ENCODE measurements at places on chromosomes 4 and X.

DNA sequence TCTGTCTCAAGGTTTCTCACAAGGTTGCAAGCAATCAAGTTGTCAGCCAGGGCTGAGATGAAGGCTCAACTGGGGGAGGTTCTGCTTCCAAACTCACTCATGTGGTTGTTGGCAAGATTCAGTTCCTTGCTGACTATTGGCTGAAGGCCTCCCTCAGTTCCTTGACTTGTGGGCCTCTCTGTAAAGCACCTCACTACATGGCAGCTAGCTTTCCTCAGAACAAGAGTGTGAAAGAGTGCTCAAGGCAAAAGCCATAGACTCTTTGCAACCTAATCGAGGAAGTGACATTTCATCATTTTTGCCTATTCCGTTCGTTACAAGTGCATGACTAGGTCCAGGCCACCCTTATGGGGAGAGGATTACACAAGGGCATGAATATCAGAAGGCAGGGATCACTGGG is 52.0 kb downstream of the CXorf58 start:
- no peak for DNase-seq

DNA sequence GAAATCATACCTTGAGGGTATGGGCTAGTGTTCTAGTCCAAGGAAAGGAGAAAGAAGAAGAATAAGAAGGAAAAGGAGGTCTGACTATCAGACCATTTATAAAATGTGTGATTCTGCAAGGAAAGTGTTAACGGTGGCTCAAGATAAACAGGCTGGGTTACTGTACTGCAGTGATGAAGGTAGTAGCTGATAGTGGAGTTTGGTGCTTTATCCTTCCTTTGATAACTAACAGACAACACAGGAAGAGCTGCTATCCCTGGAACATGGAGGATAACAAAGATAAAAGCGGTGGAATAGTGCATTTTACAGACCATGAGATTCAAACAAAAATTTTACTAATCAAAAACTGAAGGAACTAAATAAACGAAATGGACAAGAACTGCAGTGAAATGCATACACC is 2.6 kb downstream of the UNC5C start:
- no peak for DNase-seq

- DNase-seq: no peak
These were observed 614.4 kb upstream of the INTU start for GRCh38 chr4:127018381-127018780.

DNA sequence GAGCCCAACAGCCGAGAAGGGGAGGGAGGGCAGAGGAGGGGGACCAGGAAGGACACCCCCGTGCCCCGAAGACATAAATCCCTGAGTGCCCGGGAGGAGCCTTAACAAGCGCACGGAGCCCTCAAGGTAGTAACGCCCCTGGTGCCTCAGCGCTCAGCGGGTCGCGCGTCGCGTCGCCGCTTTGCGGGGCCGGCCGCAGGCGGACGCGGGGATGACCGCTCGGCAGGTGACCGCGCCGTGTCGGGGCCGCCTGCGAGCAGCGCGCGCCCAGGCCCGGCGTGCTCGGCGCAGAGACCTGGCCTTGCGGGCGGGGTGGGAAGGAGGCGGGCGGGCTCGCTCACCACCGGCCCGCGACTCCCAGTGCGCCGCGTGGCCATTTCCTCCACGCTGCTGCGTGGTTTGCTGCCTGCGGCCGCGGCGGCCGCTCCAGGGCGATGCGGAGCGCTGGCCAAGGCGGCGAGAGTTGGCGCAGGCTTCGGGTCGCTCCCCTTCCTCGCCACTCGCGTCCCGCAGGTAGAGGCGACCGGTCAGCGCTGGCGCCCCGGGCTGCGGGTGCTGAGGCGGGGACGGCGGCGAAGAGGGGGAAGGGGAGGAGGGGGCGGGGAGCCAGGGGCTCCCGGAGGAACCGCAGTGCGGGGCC is 632 bp downstream of the CCSER1 start:
- DNase-seq: no peak

- no peak for DNase-seq
These were observed 760.6 kb upstream of the EPHA5 start for GRCh38 chr4:66430856-66431255.

DNA sequence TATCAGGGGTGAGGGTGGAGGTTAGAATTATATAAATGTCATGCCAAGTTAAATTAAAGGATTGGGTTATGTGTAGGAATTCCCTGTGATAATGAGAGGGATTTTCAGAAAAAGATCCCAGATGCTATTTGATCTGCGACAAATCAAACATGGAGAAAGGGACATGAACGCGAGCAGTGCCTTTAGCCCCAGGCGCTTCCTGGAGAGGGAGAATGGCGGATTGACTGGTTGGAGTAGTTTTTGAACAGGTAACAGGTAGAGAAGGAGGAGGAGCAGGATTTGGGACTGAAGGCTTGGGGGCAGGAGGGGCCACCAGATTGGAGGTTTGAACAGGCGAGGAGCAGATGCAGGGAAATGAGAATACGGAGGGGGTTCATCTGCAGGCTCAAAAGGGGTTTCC is 67.1 kb downstream of the LRP2BP start:
- DNase-seq: no peak

Data from activated effector memory CD4-positive, alpha-beta T cell treated with Interleukin-2 at 50 U/mL for 16 hours (primary cell).